ENCODE measurements at places on chromosomes 13 and 19. TPM values are rescaled to one million over a fixed set of nuclear protein-coding genes. Genes with fewer than 3 reads are reported as not detected.

The IZUMO2 gene
- total RNA-seq, result not detected

DNA sequence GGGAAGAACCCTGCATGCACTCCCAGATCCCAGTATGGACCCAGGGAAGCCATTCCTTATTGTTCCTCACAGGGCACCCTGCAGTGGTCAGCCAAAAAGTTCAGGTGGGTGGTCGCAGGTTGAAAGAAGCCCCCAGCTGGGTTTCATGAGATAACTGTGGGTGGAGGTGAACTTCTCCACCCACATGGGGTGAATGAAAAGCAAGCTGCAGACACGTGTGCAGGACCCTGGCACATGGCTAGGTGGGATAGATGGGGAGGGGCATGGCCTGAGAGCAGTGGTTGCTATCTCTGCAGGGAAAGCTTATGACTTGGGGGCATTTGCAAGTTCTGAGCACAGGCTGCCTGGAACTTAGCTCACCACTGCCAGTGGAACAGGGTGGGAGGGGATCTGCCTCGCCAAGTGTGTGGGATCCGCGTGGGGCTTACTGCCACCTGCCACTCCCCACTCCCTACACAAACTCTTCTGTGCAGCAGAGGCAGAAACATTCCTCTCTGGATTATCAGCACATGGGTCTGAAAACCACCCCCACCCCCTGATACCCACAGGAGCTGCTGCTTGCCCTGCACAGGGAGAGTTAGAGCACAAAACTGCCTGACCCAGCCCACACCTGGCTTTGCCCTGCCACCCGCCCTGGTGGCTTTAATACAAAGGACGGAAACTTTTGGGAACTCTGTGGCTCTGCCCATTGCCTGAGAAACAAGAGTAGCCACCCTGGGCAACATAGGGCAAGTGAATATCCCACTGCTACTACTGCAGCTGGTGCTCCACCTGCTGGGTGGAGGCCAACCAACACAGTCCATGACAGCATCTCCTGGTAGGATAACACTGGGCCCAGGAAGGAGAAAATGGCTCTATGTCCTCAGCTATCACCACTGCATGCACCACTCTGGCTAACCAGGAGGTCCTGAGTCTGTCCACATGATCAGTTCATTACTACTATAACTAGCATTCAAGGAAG lies 24.4 kb downstream of the PLA2G4C start:
- DNase-seq, result no peak

DNA sequence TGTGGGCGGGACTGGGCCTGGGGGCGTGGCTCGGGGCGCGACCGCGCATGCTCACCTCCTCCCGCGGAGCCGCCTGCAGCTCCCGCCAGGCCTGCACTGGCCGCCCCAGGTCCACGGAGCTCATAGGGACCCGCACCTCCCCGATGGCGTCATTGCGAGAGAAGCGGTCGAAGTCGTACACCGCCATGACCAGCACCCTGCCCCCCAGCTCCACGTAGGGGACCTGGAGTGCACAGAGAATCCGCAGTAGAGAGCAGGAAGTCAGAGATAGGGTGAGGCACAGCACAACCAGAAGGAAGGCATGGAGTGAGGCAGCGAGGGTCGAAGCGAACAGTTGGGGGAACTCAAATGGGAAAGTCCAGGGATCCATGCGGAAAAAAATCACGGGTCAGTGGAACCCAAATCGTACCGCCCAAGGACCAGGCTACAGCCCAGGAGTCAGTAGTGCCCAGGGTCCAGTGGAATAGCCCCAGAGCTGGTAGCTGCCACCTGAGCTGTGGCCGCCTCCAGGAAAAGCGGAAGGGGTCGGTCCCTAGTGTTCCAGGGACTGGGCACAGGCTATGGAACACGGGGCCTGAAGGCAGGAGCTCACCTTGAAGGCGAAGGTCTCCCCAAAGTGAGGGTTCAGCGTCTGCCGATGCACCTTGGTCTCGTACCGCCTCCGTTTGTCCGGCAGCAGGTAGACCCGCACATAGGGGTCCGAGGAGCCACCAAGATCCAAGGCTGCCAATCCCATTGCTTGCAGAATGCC lies 4.8 kb downstream of the SYT5 start:
- DNase-seq, result no peak

DNA sequence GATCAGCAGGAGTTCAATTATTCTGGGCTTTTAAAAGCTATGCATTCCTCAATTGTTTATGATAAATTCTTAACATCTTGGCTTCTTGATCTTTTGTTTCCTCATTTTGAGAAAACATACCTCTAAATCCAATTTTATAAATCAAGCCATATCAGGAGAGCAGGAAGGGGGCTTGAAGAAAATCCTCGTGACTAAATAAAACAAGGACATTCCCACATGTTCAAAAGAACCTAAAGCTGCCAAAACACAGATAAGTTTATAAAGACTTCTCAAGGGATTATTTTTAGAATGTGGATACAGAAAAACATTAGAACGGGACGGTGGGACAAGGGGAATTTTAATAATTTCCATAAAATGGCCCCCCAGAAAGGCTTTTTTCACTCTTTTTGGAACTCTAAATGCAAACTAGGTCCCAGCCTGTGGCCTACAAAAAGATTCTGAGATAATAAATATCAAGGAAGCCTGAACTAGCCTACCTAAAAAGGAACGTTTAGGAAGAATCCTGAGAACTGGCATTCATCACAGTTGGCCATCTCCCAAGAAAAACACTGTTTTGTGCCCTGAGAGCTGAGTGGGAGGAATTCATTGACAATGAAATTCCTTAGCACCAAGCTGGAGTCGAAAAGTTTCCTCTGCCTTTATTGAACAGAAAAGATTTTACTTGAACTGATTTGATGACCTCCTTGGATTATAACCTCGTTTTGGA lies 30.1 kb downstream of the ZAR1L start:
- no peak for DNase-seq

DNA sequence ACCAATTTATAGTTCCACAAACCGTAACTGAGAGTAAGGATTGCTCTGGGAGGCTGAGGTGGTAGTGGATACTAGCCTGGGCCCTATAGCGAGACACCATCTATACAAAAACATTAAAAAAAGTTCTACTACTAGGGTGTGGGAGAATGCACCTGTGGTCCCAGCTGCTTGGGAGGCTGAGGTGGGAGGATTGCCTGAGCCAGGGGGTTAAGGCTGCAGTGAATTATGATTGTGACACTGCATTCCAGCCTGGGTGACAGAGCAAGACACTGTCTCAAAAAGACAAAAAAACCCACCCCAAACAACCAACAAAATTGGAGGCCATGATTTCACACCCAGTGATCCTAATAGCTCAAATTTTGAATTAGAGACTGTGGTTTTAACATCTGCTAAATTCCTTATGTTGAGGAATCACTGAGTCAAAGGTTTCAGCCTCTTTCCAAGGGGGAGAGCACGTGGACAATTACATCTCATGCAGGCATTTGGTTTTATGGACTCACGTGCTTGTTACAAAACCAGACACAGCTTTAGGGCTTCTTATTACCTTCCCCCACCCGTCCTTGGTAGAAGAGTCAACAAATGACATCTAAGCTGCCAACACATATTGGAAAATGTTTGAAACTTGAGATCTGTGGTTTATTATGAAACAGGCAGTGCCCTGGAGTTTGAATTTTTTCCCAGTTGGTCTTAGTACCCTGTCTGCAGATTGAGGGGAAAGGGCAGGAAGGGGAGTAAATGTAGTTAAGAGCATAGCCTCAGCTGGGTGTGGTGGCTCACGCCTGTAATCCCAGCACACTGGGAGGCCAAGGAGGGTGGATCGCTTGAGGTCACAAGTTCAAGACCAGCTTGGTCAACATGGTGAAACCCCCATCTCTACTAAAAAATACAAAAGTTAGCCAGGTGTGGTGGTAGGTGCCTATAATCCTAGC lies 18.5 kb downstream of the CYP2A6 start:
- no peak for DNase-seq

DNA sequence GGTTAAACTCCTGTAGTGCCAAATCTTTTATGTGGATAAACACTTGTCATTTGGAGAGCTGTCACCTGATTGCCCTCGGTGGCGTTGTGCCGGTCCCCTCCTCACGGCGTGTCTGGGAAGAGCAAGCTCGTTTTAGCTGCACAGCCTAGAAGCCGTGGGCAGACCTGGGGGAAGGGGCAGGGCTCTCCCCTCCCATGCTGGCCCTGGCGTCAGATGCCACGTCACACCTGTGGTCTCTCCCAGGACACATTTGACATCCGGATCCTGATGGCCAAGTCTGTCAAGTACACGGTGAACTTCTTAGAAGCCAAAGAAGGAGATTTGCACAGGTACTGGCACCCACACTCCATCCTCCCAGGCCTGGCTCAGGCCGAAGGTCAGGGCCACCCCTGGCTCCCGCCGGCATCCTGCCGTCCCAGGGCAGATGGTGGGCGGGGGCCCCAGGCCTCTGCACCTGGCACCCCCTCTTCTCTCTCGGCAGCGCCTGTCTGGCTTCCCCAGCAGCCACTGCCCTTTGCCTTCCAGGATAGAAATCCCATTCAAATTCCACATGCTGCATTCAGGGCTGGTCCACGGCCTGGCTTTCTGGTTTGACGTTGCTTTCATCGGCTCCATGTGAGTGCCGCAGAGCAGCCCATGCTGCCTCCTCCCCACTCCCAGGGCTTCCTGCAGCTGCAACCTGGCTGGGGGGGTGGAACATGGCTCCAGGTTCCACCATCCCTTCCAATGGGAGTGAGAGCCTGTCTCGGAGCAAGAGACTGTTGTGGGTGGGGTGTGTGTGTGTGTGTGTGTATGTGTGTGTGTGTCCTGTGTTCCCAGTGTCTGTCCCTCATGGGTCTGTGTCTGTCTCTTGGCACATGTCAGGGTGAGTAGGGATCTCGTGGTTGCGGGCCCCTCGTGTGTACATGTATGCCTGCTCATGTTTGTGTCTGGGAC lies 8.8 kb downstream of the YIPF2 start:
- DNase-seq, result no peak

DNA sequence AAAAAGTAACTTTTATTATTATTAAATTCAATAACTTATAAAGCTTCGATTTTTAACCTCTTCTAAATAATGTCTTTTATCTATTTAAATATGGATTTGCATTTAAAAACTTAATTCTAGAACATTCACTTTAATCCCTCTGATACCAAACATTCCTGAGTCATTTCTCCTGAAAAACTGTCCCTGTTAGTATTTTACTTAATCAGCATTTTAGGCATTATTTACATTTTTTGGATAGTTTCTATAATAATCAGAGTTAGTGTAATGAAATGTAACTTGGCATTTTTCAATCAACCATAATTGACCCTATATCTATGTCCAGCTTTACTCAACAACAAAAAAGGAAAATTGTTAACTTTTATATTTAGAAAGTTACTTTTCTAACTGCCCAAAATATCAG lies 428.1 kb downstream of the PCDH17 start:
- DNase-seq, result no peak

GRCh38 chr13:108166078-108166477 lies 49.3 kb downstream of the LIG4 start:
- no peak for DNase-seq

DNA sequence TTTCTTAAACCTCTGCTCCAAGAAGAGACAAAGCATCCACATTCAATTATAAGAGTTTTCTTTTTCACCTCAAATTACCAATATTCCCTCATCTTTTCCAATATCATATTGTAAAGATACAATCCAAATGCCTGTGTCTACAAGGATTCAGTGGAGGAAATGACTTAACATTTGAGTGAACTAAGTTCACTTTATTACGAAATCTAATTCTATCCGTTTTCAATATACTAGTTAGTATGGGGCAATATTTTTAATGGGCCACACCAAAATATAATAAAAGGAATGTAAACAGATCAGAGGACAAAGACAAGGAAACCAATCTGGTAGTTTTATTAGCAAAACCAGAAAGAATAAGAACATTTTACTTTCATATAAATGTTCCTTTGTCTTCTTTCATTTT lies 136.0 kb downstream of the DCLK1 start:
- no peak for DNase-seq

The C19orf81 gene
- not detected for total RNA-seq

The FFAR3 gene
- 0.76 TPM for total RNA-seq

GRCh38 chr13:77079902-77080413 lies 53.0 kb upstream of the FBXL3 start:
- DNase-seq, result no peak

GRCh38 chr13:34701919-34702318 lies 240.2 kb upstream of the NBEA start:
- DNase-seq, result no peak

The ZNF497 gene
- total RNA-seq, result 2.0 TPM

GRCh38 chr19:6068711-6069110 lies 41.6 kb downstream of the RFX2 start:
- peak; percentile 42 for DNase-seq

- DNase-seq, result no peak
These were observed 1.5 kb downstream of the ILF3 start for GRCh38 chr19:10655457-10656312.

DNA sequence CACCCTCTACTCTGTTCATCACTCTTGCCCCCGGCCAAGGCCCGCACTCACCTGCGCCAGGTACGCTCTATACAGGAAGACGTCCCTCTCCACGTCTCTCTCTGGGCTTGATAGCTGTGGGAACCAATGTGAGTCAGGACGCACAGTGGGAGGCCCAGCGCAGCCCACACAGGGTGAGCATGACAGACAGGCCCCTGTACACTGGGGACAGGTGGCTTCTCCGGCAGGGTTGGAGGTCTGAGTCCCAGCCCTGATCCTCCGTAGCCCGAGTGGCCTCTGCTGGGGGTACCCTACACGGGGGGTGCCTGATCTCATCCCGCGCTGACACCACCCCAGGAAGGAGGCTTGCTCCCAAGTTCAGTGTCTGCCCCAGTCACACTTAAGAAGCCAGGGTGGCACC lies 6.3 kb downstream of the COPE start:
- DNase-seq, result no peak

DNA sequence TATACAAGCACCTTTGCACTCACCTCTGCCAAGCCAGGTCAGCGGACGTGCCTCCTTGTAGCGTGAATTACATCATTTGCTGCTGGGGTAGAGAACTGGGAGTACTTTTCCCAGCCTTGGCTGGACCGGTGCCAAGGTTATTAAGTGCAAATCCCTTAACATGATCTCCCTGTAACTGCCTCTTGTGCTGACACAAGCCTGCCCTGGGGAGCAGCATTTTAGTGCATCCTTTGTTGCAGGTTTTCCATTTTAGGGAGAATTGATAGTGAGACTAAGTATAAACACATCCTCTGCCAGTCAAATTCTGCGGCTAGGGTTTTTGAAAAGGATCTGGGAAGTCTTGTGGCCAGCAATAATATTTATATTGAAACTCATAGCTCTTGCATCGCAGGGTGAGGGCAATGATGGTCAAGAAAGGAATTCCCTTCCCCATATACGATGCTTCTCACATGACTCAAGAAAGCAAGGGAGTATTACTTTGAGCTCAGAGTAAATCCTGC lies 32.7 kb upstream of the DCLK1 start:
- DNase-seq, result peak; percentile 87

DNA sequence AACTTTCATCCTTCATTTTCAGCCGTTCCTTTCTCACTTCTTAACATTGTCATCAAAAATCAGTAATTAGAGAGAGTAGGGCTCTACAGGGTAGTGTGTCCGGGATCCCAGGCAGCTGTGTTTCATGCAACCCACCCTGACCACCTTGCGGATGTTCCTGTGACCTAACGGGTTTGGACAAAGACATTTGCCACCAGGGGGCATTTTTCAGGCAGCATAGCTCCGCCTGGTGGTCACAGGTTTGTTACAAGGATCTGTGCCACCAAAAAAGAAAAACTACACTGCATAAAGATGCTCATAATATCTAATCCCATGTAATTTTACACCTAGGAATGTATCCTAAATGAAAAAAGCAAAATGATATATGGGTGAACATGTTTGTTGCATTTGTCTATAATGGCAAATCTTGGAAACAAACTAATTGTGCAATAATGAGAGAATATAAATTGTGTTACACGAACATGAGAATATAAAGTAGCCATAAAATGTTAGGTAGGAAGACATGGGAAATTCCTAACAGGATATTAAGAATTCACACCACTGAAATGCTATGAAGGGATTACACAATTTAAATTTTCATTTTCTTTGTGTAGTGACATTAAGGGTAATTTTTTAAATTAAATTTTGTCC lies 123.0 kb downstream of the SLC7A1 start:
- no peak for DNase-seq
